ENCODE measurements at places on chromosomes 1 and 21. TPM values are rescaled to one million over a fixed set of nuclear protein-coding genes. Genes with fewer than 3 reads are reported as not detected.

KLHL21 gene
- total RNA-seq, result 17.0 TPM

LINGO4 gene
- 2.0 TPM for total RNA-seq

FAM151A gene
- total RNA-seq, result not detected

ANKRD45 gene
- total RNA-seq, result 8.8 TPM

HAO2 gene
- total RNA-seq, result not detected

OLFM3 gene
- total RNA-seq, result 11.1 TPM

NUF2 gene
- 13.1 TPM for total RNA-seq

Data from spinal cord (tissue), 10 donors.